CD4-positive, alpha-beta T cell treated with Interleukin-4 for 4 hours (primary cell): ENCODE measurements at places on chromosomes 11 and 22.

DNA sequence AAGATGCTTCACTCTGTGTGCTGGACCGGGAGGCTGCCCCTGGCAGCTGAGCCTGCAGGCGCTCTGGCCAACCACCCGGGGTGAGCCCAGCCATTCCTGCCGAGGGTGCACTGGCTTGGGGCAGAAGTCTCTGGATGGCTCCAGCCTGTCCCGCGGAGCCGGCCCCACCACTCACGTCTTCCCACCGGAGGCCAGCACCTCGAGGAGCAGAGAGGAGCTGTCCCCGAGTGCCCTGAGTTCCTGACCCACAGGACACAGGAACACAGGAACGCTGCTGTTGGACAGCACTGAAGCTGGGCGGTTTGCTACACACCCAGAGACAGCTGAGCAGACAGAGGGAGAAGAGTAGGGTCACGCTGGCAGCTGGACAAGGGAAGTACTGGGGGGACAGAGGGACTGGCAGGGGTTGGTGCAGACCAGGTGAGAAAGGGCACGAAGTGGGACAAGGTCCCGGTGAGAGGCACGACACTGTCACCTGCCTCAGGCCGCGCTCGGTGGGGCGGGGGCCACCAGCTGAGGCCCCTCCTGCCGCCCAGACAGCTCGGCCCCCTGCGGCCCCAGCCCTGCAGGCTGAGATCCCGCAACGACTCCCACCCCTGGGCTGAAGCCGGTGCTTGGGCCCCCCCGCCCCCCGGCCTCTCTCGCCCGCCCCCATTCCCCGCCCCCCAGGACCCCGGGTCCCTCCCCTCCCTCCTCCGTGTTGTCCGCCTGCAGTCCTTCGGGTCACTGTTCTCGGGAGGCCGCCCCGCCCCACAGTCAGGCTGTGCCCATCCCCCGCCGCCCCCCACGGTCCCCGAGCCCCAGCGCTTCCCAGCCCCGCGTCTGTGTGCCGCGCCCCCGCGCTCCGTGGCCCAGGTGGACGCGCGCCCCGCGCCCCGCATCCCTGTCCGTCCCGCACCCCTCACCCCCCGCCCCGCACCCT is 624 bp upstream of the B4GALNT4 start:
- DNase-seq = no peak

- DNase-seq = no peak
Measured at GRCh38 chr11:71198823-71199165, 53.6 kb downstream of the SHANK2 start.

- DNase-seq = no peak
Measured at GRCh38 chr11:120331301-120331996, 4.8 kb upstream of the ARHGEF12 start.

- DNase-seq = no peak
Measured at GRCh38 chr11:121270001-121270678, 22.4 kb upstream of the SC5D start.

GRCh38 chr11:35541621-35542375 is 16.4 kb upstream of the PAMR1 start:
- no peak for DNase-seq

DNA sequence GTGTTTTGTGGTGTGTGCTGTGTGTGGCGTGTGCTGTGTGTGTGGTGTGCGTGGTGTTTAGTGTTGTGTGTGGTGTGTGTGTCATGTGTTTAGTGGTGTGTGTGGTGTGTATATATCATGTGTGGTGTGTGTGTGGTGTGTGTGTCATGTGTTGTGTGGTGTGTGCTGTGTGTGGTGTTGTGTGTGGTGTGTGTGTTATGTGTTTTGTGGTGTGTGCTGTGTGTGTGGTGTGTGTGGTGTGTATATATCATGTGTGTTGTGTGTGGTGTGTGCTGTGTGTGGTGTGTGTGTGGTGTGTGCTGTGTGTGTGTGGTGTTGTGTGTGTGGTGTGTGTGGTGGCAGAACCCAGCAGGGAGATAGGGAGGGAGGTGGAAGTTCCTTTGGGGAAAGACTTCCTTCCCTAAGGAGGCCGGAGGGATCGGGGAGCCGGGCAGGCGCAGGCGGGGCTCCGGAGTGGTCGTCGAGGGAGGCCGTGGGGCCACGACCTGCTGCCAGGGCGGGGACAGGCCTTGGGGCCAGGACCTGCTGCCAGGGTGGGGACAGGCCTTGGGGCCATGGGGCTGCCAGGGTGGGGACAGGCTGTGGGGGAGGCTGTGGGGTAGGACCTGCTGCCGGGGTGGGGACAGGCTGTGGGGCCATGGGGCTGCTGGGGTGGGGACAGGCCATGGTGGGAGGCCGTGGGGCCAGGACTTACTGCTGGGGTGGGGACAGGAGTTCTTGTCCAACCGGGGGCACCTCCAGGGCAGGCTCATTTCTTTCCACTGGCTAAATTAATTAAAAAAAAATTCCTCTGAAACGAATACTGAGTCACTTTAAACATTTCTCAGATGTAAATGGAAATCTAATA is 15.2 kb downstream of the PIM3 start:
- DNase-seq = no peak

- no peak for DNase-seq
Measured at GRCh38 chr22:29338398-29338797, 22.9 kb upstream of the RASL10A start.

GRCh38 chr11:115581871-115582639 is 77.8 kb upstream of the CADM1 start:
- no peak for DNase-seq

- no peak for DNase-seq
Measured at GRCh38 chr11:68670208-68670992, 13.9 kb upstream of the GAL start.

DNA sequence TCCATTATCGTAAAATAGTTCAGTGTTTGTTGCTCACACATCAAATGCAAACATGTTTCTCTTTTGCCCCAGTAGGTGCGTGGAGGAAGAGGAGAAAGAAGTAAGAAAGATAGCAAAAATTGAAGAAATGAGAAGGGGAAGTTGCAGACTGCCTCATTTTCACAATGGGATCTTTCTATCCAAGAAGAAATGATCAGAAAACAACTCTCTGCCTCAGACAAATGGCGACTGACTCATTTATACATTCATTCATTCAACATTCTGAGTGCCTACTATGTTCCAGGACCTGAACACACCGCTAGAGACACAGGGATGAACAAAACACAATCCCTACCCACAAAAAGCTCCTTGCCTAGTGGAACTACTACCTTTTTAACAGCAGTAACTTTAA is 367 bp downstream of the HPS5 start:
- no peak for DNase-seq

- no peak for DNase-seq
Measured at GRCh38 chr11:132607575-132607974, 924.7 kb downstream of the OPCML start.

DNA sequence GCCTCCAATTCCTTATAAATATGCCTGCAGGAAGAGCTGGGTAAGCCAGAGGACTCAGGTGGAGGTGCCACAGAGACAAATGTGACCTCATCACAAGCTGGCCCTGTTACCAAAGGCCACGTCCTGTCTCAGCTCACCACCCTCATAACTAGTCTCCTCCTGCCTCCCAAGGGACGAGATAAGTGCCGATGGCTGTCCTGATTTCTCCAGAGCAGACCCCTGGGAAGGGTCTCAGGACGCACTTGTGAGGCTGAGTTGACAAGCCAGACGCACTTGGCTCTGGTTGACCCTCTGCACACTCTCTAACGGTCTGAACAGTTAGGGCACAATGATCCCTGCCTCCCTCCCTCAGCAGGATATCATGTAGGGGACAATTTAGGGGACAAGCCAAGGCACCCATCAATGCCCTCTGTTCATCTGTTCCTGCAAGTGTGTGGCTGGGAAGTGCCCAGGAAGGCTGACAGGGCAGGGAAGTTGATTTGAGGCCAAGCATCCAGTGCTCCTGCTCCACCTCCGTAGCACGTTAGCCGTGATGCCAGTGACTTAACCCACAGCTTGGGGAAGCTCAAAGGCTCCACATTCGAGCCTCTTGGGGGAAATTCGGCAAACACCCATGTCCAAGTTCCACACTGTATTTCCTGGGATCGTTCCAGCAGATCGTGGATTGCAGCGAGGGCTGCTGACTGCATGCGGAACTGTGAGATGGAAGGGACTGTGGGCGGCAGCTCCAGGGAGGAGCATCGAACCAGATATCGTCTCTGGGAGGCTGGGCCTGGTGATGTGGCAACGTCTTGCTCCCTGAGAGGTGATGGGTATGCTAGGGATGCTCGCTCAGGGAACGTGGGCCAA is 2.8 kb downstream of the SMIM38 start:
- DNase-seq = no peak

GRCh38 chr11:4960877-4961276 is 5.4 kb upstream of the OR51A2 start:
- no peak for DNase-seq

DNA sequence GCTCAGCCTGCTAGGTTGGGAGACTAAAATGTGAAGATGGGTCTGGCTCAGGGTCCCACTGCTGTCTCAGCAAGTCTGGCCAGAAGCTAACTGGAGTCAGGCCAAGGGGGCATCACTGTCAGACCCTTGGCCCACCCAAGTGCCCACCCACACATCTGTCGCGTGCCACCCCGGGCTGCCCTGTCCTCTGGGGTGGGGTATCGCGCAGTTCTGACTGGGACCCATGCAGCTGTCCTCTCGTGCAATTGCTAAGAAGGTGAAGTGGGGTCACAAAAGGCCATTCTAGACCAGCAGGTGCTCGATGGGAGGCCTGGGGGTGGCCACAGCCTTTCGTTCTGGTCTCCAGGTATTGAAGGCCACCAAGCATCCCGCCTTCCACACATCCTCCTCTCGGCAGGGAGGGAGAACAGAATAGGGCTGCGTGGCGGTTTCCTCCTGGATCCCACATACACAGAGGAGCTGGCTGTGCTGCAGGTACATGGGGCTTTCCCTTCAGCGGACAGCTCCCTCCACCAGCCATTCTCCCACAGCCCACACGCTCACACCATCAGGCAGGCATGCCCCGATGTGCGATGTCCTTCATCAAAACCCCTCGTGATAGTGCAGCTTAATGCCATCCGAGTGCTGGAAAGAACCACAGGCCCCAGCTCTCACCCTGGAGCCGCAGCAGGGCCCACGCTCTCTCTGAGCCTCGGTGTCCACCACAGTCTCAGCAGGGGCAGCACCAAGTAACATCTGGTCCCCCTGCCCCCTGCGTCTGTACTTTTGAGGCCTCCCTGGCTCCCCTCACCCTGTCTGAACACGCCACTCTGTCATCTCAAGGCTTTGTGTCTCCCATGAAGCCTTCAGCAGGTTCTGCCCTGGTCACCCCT is 37.6 kb downstream of the SHANK2 start:
- DNase-seq = no peak

DNA sequence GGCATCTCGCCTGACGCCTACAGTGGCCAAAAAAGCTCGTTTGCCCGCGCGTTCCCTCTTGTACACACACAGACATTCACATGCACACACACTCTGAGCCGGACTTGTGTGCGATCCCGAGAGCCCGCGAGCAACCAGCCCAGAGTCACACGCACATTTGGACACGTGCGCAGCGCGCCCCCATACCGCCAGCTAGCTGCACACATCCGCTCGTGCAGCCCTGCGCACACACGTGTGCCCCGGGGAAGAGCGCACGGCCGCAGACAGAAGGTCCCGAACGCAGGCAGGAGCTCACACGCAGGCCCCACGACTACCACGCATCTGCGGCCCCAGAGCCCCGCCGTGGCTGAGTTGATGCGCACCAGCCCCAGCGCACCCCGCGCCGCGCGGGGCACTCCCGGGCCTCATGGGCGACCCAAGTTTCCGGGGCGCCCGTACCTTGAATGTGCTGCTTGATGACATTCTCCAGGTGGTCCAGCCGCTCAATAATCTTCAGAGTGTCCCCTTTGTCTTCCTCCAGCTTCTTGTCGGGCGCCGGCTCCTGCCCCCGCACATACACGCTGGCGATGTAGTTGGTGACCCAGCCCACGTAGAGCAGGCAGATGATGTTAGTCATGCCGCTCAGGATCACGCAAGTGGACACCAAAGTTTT is 758 bp downstream of the GALNT18 start:
- no peak for DNase-seq

DNA sequence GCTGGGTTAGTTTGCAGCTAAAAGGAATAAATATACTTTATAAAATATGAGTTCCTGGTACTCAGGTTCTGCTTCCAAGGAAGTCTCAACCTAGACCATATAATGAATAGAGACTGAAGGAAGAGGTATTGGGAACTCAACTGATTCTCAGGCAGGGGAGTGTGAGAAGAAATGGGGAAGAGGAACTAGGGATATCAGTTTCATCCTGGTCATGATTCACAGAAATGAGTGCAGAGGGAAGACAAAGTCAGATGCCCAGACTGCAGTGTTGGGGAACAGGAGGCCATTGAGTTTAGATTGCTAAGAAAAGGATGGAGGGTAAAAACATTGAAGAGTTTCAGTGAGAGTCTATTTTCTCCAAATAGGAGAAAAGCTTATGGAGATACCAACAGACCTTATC is 28.8 kb downstream of the PLAAT5 start:
- no peak for DNase-seq
